Substantia nigra (tissue), 51 donors: ENCODE measurements at places on chromosomes 2 and 18.

DNA sequence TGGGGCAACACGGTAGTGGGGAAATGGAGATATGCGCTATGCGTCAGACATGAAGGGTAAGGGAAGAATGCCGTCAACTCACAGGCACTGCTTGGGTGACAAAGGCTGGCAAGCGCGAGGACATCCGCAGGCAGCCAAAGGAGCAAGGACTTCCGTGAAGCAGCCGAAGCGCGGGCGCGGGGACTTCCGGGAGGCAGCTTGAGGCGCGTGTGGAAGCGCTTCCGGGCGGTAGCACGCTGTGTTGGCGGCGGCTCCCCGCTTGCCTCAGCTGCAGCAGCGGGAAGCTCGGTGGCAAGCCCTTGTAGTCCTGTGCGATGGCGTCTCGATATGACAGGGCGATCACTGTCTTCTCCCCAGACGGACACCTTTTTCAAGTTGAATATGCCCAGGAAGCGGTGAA, at the start of gene PSMA8:
Gene PSMA8, plus strand, starts transcription at position 218 of the 400 bp plus-strand sequence. Its CDS starts 97 bp downstream, at position 315.
- no peak for DNase-seq

DNA sequence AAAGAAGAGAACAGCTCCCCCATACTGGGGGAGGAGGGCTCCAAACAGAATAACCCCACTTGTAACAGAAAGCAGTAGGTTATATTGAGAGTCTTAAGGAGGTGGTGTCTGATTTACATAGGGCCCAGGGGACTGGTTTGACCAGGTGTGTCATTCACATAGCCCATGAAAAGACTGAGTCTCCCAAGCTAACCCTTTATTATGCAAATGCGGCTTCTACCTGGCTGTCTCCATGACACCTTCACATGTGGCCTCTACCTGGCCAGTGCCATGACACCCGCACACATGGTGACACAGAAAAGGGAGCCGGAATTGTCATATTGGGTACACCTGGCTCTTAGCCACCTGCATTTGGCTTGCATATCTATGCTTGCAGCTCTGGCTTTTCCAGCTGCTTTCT, 1057.2 kb upstream of the PIK3C3 start:
- no peak for DNase-seq

DNA sequence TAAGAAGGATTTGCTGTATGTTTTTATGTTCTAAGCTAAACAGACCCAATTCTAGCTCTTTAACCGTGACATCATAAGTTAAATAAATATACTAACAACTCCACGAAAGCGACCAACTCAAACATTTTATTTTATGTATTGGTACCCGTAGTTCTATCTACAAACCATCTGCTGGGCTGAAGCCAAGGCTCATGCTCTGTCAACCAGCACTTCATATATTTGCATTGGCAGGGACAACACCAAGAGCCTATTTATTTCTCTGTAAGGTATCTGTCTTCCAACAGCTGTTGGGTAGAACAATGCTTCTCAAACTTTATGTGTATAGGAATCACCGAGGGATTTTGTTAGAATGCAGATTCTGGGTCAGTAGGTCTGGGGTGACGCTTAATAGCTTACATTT, 64.5 kb downstream of the PID1 start:
- DNase-seq, result no peak

GRCh38 chr2:69168144-69168813, 155.3 kb downstream of the ANTXR1 start:
- no peak for DNase-seq

GRCh38 chr2:6231166-6231565, 539.0 kb downstream of the SOX11 start:
- no peak for DNase-seq

- no peak for DNase-seq
These were observed 488.4 kb upstream of the PIK3C3 start for GRCh38 chr18:41466436-41467160.

DNA sequence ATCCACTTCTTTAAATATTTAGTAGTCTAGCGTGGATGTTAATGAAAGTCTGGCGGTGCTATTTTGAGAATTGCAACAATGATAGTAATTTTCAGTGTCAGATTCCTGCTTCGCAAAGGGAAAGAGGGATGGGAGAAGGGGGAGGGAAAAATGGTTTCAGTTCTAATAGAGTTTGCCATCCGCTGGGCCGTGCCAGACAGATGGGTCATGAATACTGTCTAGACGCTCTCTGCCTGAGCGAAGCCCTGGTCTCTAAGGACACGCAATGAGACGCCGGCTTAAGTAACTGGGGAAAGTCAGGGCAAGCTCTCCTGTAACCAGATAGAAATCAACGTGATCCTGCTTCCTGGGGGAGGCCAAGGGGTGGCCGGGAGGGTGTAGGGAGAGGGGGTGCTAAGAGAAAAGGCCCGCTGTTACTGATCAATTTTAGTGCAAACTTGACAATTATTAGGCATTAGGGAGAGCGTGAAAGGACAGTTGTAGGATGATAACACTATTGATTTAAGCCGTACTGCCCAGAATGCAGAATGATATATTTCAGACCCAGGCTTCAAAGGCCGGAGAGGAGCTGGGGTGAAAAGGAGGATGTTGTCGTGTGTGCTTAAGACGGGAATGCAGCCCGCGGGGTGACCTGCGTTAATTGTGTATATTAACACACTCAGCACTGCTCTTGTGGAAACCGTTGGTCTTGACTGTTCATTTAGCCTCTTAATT, 229.2 kb downstream of the LDLRAD4 start:
- DNase-seq, result no peak
